ENCODE measurements at places on chromosomes 6 and 20.

DNA sequence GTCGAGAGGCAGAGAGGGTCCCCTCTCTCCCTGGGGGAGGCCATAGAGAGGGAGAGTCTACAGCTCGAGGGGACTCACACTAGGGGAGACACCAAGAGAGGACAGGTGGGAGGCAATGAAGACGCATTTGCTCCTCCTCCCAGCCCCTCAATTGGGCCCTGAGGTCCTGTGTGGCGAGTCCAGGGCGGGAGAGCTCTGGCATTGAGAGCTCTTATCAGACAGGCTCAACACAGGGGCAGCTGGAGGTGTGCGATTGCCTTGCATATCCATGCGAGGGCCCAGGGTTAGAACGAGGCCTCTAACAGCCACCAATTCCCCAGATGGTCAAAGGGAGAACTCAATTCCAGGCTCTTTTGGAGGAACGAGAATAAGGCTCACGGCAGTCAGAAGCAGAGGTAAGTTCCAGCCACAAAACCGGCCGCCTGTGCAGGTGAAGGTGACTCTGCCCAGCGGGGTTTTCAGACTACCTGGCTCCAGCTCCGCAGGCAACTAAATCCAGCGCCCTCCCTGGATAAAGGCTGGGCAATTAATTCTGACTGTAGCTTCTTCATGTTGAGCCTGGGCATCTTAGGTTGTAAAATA lies 94.0 kb upstream of the MPC1 start:
- DNase-seq, result no peak

DNA sequence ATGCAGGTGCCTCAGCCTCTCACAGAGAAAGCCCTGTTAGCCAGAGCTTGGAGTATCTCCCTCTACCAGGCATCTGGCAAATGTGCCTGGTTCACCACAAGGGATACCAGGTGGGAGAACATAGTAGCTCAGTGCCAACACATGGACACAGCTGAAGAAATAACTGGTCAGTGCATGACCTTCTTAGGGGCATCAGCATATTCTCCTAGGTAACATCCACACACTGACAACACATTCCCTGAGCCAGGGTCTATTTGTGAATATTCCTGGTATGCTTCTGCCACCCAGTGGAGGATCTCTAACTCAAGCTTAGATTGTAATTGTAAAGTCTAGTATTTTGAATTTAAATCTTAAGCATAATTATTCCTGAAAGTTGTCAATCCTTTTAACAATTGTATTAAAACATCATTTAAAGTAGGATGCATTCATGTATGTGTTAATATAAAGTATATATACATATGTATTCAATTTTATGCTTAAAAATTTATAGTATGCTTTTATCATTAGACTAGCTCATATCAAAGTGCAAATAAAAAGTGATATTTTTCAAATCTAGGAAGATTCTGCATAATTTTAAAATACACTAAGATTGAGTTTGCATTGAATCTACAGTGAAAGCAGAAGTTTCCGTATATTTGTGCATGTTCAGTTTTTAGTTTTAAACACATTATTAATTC lies 45.3 kb upstream of the COL21A1 start:
- DNase-seq, result no peak

GRCh38 chr6:166057431-166057830 lies 110.2 kb downstream of the TBXT start:
- no peak for DNase-seq

DNA sequence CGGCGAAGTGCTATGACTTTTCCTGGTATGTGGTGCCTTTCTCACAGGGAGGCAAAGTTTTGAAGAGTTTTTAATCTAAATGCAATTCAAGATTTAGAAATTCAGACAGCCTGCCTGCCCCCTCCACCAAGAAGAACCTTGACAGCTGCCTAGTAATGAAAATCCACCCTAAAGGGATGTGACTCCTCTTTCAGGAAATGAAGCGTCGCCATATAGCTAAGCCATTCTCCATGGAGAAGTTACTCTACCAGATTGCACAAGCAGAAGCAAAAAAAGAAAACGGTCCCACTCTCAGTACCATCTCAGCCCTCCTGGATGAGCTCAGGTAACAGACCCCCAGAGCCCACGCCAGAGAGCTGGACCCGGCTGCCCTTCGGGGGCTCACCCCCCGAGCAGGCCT lies 150.1 kb downstream of the DTNBP1 start:
- DNase-seq, result no peak

DNA sequence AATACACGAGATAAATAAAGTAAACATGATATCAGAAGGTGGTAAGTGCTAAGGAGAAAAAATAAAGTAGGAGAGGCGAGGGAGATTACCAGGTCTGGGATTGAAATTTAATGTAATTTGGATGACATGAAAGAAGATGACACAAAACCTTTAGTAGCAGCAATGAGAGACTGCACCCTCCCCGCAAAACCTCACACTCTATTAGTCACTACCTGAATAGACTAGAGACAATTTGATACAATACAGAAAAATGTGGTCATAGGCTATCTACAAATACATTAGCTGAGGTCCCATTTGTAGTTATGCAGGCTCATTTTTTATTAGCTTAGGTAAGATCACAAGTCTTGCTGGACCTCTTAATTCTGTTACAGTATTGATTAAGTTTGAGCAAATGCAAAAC lies 125.5 kb downstream of the LRFN2 start:
- DNase-seq, result no peak

DNA sequence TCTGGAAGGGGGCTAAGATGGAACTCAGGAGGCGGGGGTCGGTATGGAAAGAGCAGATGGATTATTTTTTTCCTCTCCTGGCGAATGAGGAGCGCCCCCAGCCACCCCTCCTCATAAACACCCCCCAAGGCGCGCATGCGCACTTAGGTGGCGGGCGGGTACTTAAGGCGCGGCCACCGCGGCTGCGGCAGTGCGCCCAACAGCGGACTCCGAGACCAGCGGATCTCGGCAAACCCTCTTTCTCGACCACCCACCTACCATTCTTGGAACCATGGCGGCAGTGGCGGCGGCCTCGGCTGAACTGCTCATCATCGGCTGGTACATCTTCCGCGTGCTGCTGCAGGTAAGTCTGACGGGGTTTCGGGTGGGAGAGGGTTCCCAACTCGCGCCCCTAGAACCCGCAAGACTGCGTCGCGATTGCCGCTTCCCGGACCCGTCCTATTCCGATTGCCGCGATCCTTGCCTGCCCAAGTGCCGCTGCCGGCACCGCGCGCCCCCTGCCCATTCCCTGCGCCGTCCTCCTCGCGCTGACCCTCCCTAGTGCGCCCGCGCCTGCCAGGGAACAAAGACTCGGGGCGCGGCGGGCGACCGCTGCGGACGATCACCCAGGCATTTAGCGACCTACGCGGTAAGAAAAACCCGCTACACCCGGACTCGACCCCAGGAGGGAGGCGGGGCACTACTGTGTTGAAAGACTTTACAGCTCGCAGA lies at the start of gene NNAT:
Gene NNAT (plus strand): TSS at position 190 of the 711 bp plus-strand sequence. CDS start 82 bp downstream, at position 272.
- no peak for DNase-seq

- no peak for DNase-seq
These were observed 115.4 kb downstream of the SYCP2 start for GRCh38 chr20:59817846-59818615.

- DNase-seq, result no peak
These were observed 619.5 kb downstream of the PRKN start for GRCh38 chr6:162108041-162108440.

DNA sequence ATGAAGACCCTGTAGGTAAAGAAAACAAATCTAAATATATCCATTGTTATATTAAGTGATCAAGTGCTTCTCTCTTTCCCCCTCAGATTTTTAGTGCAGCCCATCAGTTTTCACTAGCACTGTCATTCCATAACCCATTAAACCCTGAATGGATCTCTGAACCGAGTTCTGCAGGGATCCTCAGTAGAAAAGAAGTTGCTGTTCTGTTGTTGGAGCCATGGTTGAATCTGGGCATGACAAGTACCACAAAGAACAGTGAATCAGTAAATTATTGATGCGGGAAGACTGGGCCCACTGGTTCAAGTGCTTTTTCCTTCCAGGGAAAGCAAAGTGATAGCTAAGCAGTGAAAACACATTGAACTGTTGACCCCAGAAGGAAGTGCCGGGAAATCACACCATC lies 60.4 kb downstream of the LAMP5 start:
- DNase-seq, result no peak

GRCh38 chr6:165042912-165043311 lies 266.5 kb downstream of the C6orf118 start:
- no peak for DNase-seq

DNA sequence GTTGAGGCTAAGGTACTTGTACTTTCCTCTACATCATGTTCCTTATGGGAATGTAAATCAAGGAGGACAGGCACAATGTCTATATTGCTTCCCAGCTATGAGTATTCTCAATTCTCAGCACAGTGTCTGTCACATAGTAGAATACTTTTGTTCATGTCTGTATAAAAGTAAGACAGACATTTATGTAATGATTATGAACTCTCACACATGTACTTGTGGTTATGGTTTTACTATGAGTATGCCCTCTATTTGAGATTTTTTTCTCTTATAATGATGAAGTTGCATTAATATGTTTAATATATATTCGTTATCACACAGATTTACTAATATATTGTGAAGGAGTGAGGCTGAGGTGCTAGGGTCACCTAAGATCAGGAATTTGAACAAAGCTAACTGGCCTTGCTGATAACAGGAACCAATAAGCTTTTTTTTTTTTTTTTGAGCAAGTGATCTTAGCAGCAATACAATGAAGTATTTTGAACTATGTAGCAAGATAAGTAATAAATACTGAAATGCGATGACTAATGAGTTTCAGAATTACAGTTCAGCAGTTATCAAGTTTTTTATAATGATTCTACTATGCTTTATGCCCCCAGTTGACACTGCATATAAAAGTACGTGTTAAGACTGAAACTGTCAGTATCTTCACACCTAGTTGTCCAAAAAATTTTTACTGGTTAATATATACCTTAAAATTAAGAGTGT lies 623.1 kb downstream of the HTR1B start:
- DNase-seq, result no peak

GRCh38 chr20:51457533-51457932 lies 85.0 kb downstream of the NFATC2 start:
- DNase-seq, result no peak

GRCh38 chr6:157393669-157394327 lies 12.8 kb downstream of the ZDHHC14 start:
- DNase-seq, result no peak

DNA sequence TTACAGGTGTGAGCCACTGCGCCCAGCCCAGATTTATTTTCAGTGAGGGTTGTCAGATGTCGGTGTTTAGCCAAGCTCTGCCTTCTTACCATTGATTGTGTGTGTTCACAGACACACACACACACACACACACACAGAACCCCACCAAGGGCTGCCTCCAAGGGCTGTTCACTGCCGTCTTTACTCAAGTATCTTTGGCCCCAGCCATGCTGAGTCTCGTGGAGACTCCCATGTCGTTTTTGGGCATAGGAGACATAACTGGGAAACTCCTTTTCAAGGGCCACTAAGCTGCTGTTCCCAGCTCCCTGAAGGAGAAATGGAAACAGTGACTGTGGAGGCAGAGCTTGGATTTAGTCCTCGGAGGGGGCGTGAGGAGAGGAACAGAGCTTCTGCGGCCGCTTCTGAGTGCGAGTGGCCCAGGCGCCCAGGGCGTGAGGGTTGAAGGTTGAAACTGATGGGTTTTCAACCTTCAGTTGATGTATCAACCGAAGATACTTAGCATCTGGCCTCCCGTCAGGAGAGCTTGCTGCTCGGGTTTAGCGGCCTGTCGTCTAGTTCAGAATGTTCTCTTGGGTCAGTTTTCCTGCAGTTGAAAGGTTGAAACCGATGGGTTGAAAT lies 243.6 kb downstream of the TTLL2 start:
- DNase-seq, result no peak

GRCh38 chr6:132820629-132821381 lies 6.4 kb downstream of the RPS12 start:
- no peak for DNase-seq

- no peak for DNase-seq
These were observed 23.8 kb upstream of the FAM50B start for GRCh38 chr6:3825331-3825831.

GRCh38 chr20:19706463-19706862 lies 51.6 kb upstream of the RIN2 start:
- DNase-seq, result no peak

GRCh38 chr6:1988843-1989242 lies 256.6 kb downstream of the GMDS start:
- DNase-seq, result no peak

GRCh38 chr6:168994956-168995355 lies 258.7 kb downstream of the THBS2 start:
- DNase-seq, result no peak

GRCh38 chr6:133774356-133774755 lies 114.6 kb upstream of the TCF21 start:
- no peak for DNase-seq

DNA sequence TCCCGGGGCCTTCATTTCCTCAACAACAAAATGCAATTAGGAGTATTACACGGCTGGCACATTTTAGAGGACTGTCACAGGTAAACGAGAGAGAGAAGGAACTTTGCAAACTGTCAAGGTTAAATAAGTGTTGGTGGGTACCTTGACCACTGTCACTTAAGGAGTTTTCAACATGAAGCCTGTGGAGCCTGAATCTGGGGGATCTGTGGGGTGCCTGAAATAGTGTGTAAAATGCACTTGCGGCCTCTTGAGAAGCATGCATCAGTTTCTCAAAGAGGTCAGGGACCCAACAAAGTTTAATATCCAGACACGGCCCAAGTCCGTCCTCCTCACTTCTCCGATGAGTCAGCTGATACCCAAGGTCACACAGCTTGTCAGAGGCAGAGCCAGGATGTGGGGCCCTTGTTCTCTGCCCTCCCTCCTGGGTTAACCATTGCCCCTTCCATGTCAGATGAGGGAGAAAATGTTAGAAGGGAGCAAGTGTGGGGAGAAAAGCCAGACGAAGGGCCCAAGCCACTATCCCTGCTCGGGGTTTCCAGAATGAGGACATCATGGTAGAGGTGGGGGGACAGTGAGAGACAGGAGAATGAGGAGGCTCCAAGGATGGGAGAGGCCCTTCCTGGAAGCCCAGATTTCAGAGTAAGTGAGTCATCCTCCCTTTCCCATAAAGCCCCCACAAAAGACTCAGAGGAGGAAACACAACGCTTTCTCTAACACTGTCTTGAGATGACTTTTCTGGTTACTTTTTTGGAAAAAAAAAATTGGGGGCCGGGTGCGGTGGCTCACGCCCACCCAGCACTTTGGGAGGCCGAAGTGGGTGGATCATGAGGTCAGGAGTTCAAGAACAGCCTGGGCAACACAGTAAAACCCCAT lies 42.2 kb downstream of the C6orf132 start:
- DNase-seq, result peak; percentile 46

GRCh38 chr6:33781131-33781975 lies 7.6 kb downstream of the LEMD2 start:
- DNase-seq, result no peak

GRCh38 chr6:27426045-27426620 lies 37.6 kb downstream of the ZNF391 start:
- DNase-seq, result no peak

GRCh38 chr6:117555882-117556498 lies 46.3 kb downstream of the GOPC start:
- DNase-seq, result no peak

Measured in HS-27A (cell line).